Stimulated activated CD8-positive, alpha-beta memory T cell treated with anti-CD3 and anti-CD28 coated beads, Interleukin-15, amount 100 ng/mL, for 4 hours (primary cell): ENCODE measurements at places on chromosomes 6 and 20.

DNA sequence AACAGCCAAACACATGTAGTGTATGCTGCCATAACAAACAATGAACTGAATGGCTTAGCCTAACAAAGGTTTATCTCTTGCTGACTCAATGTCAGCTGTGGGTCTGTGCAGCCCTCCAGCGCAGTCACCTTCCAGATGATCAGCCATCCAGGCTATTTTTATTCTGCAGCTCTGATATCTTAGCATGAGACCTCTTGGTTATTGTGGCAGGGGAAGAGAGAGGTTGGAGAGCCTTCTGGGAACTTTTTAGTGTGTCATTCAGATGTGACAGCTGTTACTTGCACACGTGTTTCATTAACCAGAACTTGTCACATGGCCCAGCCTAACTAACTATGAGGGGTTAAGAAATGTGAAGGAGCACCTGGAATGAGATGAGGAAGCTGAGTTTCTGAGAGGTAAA is 202.5 kb downstream of the DHX35 start:
- DNase-seq, result no peak

DNA sequence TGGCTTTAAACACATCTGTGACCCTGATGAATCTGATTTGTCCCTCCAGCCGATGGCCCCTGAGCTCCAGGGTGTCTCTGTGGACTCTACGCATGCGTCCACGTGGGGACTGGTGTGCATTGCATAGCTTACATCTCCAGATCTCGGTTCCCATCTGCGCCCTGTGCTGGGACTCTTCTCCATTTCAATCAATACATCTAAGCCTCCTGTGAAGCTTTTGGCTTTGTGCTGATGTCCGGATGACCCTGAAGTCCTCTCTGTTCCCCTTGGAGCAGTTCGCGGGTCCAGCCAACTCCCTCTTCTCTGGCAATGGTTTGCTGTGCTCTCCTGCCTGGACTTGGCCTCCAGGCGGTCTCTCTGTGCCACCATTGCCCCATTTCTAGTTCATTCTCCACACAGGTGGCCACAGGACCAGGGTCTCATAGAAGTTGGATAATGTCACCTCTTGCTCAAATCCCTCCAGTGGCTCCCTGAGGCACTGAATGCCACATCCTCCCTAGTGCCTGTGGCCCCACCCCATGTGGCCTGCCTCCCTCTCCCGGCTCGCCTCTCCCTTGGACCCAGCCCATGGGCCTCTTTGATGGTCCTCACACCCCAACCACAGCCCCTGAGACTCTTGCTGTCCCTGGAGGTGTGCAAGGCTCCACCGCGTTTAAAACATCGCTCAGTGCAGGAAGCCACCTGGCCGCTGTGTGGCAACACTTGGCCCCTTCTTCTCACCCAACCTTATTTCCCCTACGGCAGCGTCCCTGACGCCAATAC is 155.4 kb downstream of the SYCP2 start:
- no peak for DNase-seq

DNA sequence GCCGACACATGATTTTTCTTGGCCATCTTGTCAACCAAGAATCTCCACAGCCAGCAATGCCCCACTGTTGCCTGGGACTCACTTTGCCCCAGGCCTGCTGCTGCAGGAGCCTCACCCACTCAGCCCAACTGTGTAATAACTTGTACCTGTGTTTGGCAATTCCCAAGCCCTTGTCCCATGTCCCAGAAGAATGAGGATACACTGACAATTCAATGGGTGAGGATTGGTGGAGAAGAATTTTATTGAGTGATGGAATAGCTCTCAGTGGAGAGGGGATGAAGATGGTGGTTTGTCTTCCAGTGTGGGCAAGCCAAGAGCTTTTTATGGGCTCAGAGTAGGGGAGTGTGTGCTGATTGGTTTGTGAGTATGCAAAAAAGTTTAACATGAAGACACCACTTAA is 861.9 kb downstream of the TFAP2A start:
- no peak for DNase-seq

GRCh38 chr20:49542514-49542991 is 25.4 kb downstream of the PTGIS start:
- DNase-seq, result no peak
